GM10248 (cell line): ENCODE measurements at places on chromosomes 2 and 18.

- DNase-seq: no peak
These were observed 55.1 kb downstream of the KCNG3 start for GRCh38 chr2:42438685-42439084.

- no peak for DNase-seq
These were observed 12.6 kb downstream of the PPP1R1C start for GRCh38 chr2:181998041-181998835.

GRCh38 chr2:222404151-222404905, 20.0 kb upstream of the SGPP2 start:
- no peak for DNase-seq

- no peak for DNase-seq
These were observed 254.4 kb upstream of the HS6ST1 start for GRCh38 chr2:128573116-128573515.

- DNase-seq: no peak
These were observed 70.7 kb downstream of the PRELID3A start for GRCh38 chr18:12478269-12479047.

- no peak for DNase-seq
These were observed 104.8 kb upstream of the TGFA start for GRCh38 chr2:70658476-70658875.

DNA sequence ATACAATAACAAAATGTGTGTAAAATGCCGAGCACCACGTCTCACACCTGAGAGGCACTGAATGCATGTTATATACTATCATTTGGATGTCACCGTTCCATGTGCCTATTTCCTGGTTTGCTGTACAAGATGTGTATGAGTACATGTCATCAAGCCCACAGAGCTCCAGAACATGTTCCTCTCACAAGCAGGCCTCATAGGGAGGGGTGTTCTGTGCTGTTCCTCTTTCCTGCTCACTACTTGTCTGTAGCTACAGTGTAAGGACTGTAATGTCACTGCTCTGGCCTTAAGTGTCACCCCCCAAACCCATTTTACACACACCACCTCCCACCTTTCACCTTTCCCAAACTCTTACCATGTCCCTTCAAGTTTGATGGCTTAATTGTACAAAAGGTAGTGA, 1.8 kb downstream of the AFF3 start:
- no peak for DNase-seq

GRCh38 chr2:70896765-70897202, 38.9 kb upstream of the ATP6V1B1 start:
- DNase-seq: no peak

GRCh38 chr2:242041816-242042215, 172.3 kb downstream of the RTP5 start:
- no peak for DNase-seq

DNA sequence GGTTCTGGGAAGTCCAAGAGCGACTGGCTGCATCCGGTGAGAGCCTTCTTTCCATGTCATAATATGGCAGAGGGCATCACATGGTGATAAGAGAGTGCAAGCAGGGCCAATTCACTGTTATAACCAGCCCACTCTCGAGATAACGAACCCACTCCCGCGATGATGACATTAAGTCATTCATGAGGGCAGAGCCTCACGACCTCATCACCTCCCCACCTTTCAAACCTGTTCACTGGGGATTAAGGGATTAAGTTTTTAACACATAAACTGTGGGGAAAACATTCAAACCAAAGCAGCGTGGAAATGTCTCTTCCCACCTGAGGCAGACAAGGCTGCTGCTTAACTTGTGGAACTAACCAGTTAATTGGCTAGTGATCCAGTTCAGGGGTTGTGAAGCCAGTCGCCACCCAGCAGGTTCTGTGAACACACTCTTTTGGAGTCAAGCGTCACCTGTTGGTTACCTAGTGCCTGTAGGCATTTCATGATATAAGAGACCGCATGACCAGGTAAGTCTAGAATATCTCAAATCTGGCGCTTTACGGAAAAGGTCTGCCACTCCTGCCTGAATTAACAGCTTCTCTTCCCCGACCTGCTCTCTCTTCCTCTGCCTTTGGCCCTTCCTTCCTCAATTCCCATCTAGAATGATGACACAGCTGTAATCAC, 54.3 kb downstream of the EDAR start:
- no peak for DNase-seq

- DNase-seq: no peak
These were observed 13.1 kb downstream of the CHST10 start for GRCh38 chr2:100404411-100404810.

DNA sequence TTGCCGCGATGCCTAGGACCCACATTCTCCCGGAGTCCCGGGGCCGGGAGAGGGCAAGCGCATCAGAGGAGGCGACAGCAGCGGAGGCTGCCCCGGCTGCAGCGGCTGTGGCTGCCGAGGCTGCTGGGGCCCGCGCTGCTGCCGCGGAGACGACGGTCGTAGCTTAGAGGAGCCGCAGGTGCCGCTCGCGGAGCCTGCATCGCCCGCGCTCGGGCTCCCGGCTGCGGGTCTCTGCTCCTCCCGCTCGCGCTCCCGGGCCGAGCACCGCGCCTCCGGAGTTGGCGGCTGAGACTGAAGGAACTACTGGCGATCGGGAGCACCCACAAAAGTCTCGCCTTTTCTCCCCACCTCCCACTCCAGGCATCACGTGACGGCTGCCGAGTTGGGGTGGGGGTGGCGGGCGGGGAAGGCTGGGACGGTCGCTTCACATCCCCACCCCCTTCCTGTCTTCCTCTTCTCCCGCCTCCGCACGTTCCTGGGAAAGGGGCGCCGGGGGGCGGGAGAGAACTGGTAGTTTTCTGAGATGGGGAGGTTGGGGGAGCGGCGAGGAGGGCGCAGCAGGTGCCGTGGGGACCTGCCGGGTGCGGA, at the start of gene LYPD1:
LYPD1 (minus strand) TSS at position 298 of the 588 bp plus-strand sequence; CDS start at position 25, 273 bp downstream.
- DNase-seq: no peak

GRCh38 chr2:69721022-69721421, 20.9 kb upstream of the ANXA4 start:
- no peak for DNase-seq

GRCh38 chr2:17657759-17658158, 95.9 kb downstream of the SMC6 start:
- DNase-seq: no peak

- DNase-seq: no peak
These were observed 16.9 kb downstream of the CNOT9 start for GRCh38 chr2:218585541-218585940.

DNA sequence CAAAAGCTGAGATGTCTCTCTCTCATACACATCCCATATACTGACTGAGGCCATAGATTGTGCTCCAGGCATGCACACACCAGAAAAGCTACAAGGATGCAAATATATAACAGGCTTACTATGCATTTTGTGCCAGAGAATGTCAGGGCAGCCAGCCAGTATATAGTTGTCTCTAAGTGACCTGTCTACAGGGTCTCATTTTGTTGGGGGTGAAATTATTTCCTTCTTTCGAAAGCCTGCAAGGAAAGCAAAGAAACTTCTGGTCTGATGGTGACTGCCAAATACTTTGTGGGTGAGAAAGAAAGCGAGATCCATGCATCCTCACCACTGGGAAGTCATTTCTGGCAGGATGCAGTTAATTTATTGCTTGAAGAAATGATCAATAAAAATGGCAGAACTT, 70.2 kb downstream of the CDCA7 start:
- DNase-seq: no peak

DNA sequence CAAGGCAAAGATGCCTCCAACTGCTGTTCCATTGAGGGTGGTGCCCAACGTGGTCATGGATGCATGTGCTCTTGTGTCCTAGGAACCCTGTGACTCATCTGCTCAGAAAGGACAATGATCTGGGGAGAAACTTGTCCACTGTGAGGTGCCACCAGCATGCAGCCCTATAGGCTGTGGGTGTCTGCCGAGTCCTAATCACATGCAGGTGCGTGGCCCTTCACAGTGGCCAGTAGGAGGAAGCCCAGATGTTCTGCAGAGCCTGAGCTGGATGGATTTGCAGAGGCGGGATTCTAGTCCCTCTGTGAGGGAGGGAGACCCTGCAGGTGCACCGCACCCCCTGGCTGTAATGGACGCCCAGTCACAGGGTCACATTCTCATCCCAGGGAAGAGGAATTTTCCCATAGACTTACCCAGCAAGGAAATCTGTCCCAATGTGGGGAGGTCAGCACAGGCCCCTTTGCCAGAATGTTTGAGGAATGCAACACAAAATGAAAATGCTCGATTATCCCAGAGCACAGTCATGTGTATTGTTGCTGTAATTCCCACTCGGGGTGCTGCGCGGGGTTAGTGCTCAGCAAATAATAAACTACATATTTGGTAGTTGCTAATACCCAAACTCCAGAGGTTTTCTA, 13.9 kb downstream of the GDF7 start:
- DNase-seq: no peak

- no peak for DNase-seq
These were observed 3.4 kb upstream of the ASNSD1 start for GRCh38 chr2:189657867-189658266.

DNA sequence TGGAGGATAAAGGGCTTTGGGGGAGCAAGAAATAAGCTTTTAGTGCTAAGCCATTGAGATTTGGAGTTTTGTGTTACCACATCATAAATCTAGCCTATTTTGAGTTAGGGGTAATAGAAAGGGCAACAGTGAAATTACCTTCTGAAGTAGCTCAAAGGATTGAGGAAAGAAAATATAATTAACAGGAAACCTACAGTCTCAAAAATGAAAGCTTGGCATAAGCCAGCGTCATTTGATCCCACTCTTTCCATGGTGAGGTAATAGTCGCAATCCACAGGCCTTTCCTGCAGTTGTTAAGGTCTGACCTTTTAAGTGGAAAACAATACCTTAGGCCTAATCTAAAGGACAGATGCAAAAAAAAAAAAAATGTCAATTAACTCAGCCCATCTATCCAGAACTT, 182.7 kb downstream of the UXS1 start:
- DNase-seq: no peak

- DNase-seq: no peak
These were observed 63.4 kb downstream of the INPP4A start for GRCh38 chr2:98507891-98508708.

- no peak for DNase-seq
These were observed 112.2 kb upstream of the NABP1 start for GRCh38 chr2:191565647-191566198.

GRCh38 chr18:2662990-2663389, 7.5 kb downstream of the SMCHD1 start:
- no peak for DNase-seq

- no peak for DNase-seq
These were observed 180.5 kb downstream of the DIS3L2 start for GRCh38 chr2:232142049-232142448.

DNA sequence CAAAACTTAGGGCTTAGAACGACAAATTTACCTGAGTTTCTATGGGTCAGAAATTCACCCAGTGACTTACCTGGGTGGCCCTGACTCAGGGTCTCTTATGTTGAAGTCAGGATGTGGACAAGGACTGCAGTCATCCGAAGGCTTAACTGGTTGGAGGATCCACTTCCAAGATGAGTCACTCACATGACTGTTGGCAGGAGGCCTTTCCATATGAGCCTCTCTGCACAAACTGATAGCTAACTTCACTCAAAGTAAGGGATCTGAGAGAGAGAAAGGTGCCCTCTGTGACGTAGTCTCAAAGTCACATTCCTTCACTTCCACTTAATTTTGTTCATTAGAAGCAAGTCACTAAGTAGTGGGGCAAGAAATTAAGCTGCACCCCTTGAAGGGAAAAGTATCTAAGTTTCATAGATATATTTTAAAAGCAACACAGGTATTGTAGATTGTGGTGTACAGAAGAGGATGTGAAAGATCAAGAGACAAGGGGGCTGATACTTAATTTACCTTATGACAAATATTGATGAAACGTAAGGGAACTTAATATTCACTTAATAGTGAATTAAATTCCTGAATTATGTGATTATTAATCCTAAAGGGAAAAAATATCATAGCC, 48.4 kb downstream of the TANK start:
- DNase-seq: no peak

DNA sequence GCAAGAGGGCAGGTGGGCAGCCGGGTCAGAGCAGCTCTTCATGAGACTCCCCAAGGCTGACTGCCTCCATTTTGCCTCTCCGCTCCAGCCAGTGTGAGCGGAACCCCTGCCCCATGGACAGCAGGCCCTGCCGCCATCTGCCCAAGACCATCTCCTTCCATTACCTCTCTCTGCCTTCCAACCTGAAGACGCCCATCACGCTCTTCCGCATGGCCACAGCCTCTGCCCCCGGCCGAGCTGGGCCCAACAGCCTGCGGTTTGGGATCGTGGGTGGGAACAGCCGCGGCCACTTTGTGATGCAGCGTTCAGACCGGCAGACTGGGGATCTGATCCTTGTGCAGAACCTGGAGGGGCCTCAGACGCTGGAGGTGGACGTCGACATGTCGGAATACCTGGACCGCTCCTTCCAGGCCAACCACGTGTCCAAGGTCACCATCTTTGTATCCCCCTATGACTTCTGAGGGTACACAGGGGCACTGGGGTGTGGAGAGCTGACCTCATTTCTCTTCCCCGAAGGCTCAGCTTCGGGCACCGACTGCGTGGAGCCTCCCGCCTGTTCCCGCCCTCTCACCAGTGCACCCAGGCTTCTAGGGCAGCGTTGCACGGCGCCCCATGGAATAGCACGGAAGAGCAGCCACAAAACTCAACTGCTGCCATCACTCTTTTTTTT, 49.0 kb downstream of the FBLN7 start:
- no peak for DNase-seq

DNA sequence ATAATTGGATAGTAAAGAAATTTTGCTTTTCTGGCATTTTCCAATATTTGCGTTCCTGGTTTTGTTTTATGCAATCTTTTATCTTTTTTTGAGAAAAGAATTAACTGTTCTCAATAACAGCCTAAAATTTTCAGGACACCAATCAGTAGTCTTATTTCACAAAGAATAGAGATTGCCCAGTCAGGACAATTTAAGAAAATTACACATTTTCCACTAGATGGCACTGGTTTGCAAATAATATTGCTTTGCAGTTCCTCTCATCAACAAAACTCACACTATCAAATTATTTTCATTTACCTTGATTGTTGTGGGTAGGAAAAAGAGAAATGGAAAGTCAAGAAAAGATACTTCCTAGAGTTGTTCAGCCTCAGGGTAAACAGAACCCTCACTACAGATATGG, 2.4 kb upstream of the RBM45 start:
- DNase-seq: peak; percentile 56

DNA sequence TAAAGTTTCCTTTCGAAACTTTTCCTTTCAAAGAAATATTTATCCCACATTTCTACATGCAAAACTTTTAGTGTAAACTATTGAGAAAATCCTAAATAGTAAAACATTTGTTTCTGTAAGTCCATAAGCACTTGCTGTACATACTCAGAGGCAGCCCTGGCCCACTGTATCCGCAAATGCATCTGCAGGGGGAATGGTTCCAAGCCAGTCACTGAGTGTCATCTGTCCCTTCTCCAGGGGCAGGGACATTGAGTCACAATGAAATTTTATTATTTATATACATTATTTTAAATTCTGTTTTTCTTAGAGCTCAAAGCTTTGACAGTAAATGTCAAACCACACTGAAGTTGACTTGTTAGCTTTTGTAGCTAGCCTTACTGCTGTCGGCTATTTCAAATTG, 367.2 kb downstream of the MTX2 start:
- no peak for DNase-seq

DNA sequence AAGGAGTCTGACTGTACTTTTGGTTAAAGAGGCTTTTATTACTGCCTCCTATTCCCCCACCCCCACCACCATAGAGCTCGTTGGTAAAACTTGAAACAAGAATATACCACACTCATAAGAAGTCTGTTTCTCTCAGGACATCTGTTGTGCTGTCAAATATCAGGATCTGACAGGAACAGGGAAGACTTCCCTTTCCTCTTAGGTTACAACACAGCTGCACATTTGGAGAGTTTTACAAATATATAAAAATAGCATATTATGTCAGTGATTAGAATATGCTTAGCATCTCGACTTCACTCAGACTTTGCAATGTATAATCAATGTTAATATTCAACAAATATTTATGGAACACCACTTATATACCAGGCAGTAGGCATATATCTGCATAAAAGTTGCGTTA, 439.6 kb upstream of the REG3G start:
- DNase-seq: no peak
